ENCODE measurements at places on chromosomes 5 and 9.

- no peak for DNase-seq
These were observed 55.7 kb downstream of the LIFR start for GRCh38 chr5:38500573-38501260.

DNA sequence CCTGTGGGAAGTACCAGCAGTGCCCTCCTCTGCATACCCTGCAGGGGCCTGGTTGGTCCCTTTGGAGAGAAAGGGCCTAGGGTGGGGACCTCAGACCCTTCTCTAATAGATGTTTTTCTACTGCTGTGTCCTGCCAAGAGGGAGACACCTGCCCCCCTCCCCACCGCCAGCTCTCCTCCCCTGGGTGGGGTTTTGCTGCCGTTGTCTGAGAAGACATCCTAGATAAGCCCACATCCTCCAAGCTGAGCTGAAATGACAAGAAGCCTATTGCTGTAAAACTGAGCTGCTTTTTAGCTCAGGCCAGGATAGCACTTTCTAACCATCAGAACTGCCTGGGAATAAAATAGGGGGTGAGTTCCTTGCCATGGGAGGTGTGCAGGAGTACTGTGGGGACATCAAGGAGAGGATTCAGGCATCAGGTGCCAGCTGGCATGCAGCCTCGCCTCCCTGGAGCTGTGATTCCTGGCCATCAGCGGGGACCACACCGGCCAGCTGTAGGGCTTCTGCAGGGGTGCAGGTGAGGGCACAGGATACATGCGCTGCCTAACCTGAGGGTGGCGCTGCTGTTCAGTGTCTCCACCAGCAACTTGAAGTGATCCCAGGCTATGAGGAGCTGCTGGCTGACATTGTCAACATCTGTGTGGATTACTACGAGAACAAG is 37.9 kb downstream of the CYFIP2 start:
- DNase-seq = no peak

DNA sequence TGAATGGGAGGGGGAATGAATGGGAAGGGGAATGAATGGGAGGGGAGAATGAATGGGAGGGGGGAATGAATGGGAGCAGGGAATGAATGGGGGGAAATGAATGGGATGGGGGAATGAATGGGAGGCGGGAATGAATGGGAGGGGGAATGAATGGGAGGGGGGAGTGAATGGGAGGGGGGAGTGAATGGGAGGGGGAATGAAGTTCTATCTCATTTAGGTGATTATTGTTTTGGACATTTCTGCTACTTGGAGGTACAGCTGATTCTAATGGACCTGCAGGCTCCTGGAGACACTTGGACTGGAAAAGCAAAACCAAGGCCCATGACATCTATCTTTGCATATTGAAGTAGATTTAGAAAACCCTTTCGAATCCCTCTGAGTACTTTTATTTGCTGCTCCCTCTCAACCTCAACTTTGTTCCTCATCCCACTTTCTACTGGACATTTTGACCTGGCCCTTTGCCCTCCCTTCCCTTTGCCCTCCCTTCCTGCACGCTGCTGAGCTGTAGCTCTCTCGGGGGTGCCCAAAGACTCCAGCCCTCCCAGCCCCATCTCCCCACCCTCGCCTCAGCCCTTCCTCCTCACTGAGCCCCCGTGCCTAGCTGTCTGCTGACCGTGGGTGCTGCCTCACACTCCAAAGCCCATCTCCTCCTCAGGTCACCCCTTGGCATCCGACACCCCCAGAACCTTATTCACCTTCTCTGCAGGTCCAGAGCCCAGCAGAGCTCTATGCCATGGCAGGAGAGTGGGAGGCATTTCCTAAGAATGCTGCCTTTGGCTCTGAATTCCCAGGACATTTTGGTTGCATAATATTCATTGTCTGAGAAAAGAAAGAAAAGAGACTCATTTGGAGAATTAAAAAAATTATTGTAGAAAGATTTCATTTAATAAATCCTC is 19.9 kb upstream of the LPCAT1 start:
- no peak for DNase-seq

GRCh38 chr5:122480146-122480545 is 168.1 kb downstream of the SNCAIP start:
- no peak for DNase-seq

DNA sequence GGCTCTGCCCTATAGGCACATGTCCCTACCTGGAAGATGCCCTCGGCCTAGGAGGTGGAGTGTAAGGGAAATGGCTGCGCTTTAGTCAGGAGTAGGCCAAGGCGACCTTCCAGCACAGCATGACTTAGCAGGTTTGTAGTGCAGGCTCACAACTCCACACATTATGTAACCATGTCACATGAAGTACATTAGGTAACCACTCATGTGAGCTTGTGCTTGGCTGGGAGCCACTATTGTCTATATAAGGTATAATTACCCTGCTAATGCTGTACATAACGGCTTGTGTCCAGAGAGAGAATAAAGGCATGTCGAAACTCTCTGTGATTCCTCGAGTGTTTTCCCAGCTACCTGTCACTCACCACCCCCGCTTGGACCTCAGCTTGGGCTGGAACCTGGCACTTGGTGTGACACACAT is 74.9 kb downstream of the CAMK4 start:
- DNase-seq = no peak

DNA sequence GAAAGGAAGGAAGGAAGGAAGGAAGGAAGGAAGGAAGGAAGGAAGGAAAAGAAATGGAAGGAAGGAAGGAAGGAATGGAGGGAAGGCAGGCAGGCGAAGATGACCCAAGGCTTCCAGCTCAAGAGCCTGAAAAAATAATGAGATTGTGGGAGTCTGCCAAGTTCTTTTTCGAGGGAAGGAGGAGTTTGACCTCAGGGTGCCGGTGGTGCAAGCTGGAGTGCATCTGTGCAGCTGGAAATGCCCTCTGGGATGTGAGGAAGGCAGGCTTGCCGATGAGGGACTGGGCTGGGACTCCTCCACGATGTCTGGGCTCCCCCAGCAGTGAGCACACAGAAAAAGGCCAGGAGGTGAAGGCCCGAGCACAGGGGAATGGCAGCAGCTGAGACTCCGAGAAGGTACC is 154.9 kb upstream of the DAPK1 start:
- no peak for DNase-seq

- no peak for DNase-seq
These were observed 104.0 kb downstream of the NUDT12 start for GRCh38 chr5:103458497-103459040.

DNA sequence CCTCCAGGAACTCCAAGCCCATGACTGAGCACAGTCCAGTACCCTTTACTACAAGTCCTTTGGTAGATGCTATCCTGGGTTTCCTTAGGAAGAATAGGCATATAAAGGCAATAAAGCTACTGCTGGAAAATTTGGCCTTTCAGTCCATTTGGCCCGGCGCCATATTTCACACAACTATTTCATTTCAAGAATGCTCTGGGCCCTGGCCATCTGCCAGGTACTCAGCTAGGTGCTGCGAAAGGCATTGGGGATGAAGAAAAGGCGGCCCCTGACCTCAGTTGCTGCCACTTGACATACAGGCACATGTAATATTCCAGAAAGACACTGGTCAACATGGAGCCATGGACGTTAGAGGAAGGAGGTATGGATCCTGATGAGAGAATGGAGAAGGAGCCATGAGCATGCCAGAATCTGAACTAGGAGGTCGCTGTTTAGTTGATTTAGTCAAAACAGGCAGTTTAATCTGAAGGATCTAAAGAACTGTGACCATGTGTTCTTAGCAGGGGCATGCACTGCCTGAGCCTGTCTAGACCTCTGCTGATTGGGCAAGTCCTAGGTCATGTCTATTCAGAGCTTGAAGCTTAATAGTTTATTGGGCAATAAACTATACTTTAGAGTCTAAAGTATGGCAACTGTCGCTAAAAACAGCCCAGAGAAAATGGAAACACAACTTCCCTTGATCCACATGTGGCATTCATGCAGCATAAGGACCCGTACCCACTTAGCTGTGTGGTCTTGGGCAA is 149.3 kb downstream of the MELK start:
- no peak for DNase-seq

DNA sequence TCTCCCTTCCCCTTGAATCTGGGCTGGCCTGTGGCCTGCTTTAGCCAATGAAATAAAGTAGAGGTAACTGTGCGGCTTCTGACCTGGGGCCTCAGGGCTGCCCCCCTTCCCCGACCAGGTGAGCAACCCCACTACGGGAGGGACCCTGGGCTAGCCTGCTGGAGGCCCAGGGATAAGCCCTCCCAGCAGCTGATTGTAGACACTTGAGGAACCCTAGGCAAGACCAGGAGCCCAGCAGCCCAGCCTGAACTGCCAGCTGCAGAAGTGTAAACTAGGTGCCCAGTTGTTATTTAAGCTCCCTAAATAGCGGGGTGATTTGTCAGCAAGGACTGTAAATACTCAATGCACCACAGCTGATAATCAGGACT is 41.3 kb downstream of the RAPGEF1 start:
- DNase-seq = no peak

DNA sequence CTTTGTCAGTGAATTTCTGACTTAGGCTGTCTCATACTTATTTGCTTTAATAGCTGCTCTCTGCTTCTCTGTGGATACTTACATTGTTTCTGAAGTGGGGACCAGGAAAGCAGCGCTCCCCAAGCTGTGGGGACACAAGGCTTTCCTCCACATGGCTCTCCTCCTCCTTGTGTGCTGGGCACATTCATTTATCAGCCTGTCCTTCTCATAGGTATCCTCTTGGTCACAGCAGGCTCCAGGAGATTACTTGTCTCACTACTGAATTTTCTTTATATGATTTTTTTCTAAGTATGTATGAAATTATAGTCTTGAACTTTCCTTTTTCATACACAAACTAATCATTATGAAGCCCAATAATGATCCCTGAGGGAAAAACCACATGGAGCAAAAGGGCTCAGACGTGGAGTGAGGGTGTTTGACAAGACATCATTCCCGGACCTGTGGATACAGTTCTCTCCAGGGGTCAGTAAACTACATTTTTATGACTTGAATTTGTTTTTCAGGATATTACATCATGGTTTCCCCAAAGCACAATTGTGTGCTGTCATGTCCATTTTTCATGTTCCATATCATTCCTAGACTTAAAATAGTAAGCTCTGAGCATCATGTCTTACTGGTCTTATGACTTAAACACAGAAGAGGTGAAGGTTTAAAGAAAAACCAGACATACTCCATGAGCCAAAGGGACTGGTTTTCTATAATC is 234.5 kb downstream of the PCSK1 start:
- no peak for DNase-seq

DNA sequence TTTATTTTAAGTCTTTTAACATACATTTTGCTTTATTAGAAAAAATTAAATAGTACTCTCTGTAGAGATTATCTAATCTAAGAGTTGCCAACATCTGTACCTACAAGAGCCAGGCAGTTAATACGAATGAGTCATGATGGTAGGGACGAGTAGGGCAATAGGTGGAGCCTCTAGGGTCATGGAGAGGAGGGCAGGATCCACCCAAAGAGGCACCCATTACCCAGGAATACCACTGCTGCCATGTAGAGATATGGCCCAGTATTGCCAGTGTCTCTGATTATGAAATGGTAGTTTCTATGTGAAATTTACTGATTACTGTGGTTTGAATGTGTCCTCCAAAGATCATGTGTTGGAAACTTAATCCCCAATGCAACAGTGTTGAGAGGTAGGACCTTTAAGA is 170.4 kb downstream of the PIK3R1 start:
- DNase-seq = no peak

- DNase-seq = no peak
These were observed 30.5 kb downstream of the ZNF618 start for GRCh38 chr9:113906411-113907110.

- no peak for DNase-seq
These were observed 188.6 kb upstream of the DMRT1 start for GRCh38 chr9:652914-653313.

- DNase-seq = peak; percentile 94
These were observed at the start of gene CNTLN for GRCh38 chr9:17134396-17135294. CNTLN (plus strand) TSS chr9:17135040; CDS start chr9:17135066, 26 bp downstream.

- no peak for DNase-seq
These were observed 50.3 kb downstream of the RAD50 start for GRCh38 chr5:132607095-132607494.

- no peak for DNase-seq
These were observed 596.9 kb downstream of the PDE4D start for GRCh38 chr5:59296317-59297264.
